ENCODE measurements at places on chromosomes 1 and 21. TPM values are rescaled to one million over a fixed set of nuclear protein-coding genes. Genes with fewer than 3 reads are reported as not detected.

- no peak for DNase-seq
Observed at GRCh38 chr1:8176279-8176678, 141.6 kb upstream of the SLC45A1 start.

The CLEC20A gene
- total RNA-seq, result not detected

DNA sequence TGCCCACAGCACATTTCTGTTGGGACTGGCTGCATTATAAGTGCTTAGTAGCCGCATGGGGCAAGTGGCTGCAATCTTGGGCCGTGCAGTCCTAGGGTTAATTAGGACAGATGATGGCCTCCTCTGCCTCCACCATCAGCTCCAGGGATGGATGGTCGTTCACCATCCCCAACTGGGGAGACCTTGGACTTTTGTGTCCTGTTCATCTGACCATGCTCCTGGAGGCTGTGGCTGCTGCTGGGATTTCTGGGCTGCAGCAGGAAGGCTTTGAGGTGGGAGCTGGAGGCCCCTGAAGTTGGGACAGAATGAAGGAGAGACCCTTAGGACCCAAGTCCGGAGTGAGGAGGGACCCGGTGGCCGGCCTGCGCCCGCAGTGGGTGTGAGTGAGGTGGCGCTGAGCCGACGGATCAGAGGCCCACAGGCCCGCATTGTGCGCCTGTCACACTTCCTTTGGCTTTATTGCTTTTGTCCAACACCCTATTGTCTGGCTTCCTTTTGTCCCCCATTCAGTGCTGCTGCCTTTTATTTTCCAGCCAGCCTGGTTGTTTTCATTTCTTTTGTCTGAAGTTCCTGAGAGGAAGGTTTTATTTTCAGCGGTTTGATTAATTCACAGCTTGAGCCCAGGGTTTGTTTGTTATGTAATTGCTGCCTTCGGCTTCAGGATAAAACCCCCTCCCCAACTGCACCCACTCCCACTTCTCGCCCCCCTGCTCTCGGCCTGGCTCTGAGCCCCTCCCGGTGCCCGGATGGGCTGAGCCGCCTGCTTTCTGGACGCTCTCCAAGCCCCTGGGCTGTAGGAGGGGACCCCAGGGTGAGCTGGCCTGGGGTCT, 35.6 kb downstream of the SOX13 start:
- DNase-seq, result no peak

- no peak for DNase-seq
Observed at GRCh38 chr21:41570791-41571355, 62.9 kb upstream of the TMPRSS2 start.

DNA sequence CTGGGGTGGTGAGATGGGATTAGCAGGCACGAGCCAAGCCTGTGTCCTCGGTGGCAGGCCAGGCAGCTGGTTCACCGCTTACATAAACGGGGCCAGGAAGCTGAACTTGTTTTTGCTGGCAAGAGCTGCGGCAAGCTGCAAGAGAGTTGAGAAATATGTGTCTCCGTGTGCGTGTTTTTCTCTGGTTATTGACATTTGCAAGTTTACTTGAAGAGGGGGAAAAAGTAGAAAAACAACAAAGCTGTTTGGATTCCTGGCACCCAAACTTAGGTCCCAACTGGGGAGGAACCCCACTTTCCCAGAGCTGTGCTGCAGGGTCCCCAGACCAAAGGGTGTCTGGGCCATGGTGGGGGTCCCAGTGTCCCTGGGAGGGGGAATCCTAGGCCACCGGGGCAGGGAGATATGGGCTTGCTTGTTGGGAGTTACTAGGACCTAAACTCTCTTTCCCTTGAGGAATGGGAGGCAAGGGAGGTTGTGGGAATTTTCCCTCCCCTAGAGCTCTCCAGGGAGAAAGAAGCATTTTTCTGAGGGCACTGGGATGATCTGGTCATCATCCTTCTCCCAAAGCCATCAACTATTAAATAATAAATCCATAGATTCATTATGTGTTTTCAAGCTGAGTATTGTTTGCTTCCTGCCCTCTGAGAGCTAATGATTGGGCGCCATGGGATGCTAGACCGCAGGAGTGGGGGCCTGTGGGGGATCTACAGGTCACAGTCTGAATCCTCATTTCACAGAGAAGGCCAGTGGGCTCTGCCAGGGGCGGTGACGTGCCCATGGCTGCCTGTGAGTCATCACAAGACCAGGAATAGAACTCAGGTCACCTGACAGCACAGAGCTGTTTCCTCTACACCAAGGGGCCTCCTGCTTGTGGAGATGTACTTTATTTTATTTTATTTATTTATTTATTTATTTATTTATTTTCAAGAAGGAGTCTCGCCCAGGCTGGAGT, 14.8 kb downstream of the IL6R start:
- DNase-seq, result peak; percentile 84

GRCh38 chr1:69568421-69569174, 876 bp downstream of the LRRC7 start:
- DNase-seq, result no peak

DNA sequence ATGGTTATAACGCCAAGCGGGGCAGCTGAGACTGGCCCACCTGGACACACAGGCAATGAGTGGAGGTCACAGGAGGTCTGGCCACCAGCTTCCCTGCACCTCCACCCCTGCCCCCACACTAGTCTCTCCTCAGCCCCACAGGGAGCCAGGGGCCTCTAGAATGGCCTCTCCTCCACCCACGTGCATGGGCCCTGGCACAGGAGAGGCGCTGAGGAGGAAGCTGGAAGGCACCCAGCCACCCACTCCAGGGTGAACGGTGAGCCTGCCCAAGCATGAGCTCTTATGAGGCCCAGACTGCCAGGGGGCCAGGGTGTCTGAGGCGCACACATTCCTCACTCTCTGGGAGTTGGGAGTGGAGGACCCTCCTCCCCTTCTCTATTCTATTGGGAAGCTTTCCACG, 22.2 kb downstream of the LRP8 start:
- DNase-seq, result no peak

The LCA5L gene
- total RNA-seq, result 0.98 TPM

- DNase-seq, result no peak
Observed at GRCh38 chr1:239388578-239388977, 2.2 kb downstream of the CHRM3 start.

The RAB25 gene
- not detected for total RNA-seq

GRCh38 chr1:160192234-160192633, 1.9 kb downstream of the CASQ1 start:
- DNase-seq, result no peak

The FAM177B gene
- not detected for total RNA-seq

- no peak for DNase-seq
Observed at GRCh38 chr1:30336550-30337323, 386.6 kb downstream of the MATN1 start.
